T-cell (primary cell): ENCODE measurements at places on chromosomes 3 and 15.

DNA sequence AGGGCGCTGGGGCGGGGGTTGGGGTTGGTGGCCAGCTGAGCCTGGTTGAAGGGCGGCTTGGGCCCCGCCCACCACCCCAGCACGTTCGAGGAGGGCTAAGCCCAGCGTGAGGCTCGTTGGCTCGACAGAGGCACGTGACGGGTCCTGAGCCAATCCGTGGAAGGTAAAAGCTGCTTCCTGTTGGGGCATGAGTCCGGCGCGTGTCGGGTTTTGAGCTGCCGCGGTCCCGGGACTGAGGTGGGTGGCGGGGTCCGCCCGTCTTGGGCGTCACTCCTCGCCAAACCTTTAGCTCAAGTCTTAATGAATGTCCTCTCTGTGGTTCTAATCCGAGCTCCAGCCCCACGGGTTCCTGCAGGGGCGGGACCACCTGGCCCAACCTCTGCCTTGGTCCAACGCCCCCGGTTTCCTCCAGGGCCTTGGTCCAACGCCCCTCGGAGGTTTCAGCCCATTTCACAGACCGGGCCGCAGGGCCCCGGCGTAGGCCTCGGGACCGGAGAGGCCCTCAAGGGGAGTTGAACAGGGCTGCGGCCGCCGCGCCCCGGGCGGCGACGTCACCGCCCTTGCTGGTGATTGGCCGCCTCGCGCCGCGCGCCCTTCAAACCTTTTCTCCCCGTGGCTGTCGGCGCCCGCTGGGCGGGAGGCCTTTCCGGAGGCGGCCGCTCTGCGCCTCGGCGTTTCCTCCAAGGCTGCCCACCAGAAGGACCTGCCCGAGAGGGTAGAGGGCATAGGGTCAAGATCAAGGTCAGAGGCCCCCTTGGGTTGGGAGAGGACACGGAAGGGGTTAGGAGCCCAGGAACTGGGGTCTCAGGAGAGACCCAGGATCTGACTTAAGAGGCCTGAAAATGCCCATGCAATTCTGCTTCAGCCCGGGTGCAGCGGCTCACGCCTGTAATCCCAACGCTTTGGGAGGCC, at the start of gene RCCD1:
RCCD1 (plus strand) TSS at position 173 of the 912 bp plus-strand sequence. CDS start 1,851 bp downstream, outside the sequence.
- peak; percentile 77 for DNase-seq

DNA sequence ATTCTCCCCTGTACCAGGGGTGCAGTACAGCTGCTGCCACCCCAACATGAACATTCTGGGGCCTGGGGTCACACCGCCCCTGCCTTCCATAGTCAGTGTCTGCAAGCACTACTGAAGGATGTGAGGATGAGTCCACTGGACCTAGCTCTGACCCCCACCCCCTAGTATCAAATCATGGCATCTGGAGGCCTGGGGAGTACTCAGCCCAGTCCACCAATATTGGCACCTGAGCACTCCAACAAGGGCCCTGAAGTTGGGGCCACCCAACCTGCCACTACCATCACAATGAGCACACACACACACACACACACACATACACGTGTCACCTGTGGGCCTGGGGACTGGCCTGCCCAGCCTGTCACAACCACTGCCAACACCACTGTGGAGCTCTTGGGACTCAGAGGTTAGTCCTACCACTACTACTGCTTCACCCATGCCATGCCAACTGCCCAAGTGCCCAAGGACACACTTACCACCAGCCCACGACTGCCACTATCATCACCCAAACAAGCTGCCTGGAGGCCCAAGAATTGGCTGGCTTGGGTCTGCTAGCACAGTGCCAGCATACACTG, 253.9 kb downstream of the MCTP2 start:
- DNase-seq, result no peak

- DNase-seq, result no peak
These were observed 16.1 kb upstream of the LARP6 start for GRCh38 chr15:70870051-70870450.

- no peak for DNase-seq
These were observed 563.5 kb upstream of the CCDC54 start for GRCh38 chr3:106813742-106814141.

DNA sequence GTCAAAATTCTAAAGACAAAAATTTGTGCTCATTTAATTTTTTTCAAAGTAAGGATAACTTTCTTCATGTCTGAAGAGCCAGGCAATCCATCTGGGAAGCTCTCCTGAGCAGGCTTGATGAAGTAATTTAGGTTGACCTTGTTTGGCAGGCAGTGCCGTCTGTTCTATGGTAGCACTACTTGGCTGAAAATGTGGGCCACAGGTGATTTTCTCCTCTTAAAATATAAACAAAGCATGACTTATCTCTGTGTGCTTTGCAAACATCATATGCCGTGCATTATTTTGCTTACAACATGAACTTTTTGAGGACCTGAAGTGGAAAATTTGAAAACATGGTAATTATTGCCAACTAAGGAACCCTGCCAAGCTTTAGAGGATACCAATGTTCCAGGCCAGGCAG, 143.2 kb downstream of the RAP2B start:
- DNase-seq, result no peak

DNA sequence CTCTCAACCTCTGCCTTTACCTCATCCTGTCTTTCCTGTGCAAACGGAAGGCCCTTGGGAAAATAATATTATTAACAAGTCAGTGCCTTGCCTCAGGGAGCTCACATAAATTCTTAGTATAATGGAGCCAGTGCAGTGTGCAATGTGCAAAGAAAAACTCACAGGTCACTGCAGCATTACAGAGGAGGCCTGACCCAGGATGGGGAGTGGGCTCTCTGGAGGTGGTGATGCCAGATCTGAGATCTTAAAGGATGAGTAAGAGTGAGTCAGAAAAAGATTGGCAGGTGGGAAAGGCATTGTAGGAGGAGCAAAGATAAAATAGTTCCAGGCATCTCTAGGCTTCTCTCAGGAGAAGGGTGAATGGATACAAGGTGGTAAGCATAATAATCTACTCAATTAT, 185.6 kb upstream of the ADAMTS9 start:
- no peak for DNase-seq

GRCh38 chr3:135071483-135071882, 276.4 kb downstream of the EPHB1 start:
- no peak for DNase-seq

GRCh38 chr3:182178488-182179200, 466.9 kb downstream of the SOX2 start:
- DNase-seq, result no peak

- no peak for DNase-seq
These were observed 39.8 kb downstream of the CHDH start for GRCh38 chr3:53806182-53807116.
